K562 (cell line): ENCODE measurements at places on chromosomes 2 and 18.

DNA sequence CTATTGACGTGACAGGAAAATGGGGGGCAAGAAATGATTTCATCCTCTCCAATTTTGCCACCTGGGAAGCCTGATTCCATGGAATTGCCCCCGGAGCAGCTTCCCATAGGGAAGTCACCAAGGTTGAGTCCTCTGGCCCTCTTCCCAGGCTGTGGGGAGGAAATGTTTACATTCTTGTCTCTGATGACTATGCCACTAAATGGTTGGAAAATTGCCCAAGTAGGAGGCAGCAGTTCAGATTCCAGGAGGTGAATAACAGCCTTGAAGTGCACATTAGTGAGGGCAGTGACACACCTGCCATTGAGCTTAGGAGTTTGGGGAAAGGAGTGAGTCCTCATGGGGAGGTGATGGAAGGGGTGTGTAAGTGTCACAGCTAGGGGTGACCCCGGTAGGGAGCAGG is 449.2 kb upstream of the DCC start:
- DNase-seq = no peak

DNA sequence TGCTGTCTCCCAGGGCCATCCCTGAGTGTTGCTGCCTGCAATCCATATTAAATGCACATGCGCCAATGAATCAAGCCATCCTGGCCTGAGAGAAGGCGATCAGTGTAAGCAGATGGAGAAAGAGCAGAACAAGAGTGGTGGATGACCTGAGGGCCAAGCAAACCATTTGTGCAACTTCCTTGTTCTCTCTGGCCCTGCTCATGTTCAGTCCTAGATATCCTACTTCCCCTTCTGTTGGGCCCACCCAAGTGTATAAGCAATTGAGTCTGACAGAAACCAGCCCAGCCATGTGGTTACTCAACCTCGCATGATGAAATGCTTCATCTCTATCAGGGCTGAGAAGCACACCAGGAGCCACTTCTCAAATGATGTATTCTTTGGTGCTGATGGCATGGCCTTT is 383.1 kb upstream of the ID2 start:
- no peak for DNase-seq

GRCh38 chr2:187853381-187853791 is 299.2 kb upstream of the TFPI start:
- no peak for DNase-seq

- no peak for DNase-seq
Observed at GRCh38 chr2:175884697-175885393, 117.2 kb downstream of the LNPK start.

- DNase-seq = no peak
Observed at GRCh38 chr2:160220545-160221009, 20.5 kb upstream of the ITGB6 start.
